ENCODE measurements at places on chromosomes 7 and 10.

DNA sequence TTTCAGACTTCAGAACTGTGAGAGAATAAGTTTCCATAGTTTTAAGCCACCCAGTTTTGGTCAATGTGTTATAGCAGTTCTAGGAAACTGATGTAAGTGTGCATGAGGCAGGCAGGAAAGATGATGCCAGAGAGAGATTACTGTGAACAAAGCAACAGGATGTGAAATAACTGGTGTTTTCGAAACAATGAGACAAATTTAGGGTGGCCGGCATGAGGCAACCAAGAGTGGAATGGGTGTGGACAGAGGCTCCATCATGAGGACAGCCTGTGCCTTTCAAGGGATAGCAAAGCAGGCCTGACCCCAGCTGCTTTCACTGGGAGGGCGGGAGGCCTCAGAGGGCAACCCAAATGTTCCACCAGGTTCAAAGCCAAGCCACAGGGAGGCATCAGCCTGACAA lies 67.3 kb upstream of the UCN3 start:
- DNase-seq: no peak

DNA sequence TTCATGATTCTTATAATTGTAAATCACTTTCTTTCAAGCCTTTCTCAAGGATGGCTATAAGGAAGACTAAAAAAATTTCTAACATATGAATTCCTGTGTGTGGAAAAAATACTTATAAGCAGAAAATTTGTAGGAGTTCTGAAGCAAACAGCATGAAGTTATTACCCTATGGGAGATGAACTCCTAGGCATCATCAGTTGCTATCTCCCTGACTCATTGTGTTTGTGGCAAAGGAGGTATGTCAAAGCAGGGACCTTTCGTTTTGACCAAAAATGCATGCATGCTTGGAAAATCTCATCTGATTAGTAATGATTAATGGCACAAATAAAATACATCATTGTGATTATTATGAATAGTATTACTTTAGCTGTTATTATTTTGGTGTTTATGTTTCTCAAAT lies 59.4 kb downstream of the CALCR start:
- no peak for DNase-seq

DNA sequence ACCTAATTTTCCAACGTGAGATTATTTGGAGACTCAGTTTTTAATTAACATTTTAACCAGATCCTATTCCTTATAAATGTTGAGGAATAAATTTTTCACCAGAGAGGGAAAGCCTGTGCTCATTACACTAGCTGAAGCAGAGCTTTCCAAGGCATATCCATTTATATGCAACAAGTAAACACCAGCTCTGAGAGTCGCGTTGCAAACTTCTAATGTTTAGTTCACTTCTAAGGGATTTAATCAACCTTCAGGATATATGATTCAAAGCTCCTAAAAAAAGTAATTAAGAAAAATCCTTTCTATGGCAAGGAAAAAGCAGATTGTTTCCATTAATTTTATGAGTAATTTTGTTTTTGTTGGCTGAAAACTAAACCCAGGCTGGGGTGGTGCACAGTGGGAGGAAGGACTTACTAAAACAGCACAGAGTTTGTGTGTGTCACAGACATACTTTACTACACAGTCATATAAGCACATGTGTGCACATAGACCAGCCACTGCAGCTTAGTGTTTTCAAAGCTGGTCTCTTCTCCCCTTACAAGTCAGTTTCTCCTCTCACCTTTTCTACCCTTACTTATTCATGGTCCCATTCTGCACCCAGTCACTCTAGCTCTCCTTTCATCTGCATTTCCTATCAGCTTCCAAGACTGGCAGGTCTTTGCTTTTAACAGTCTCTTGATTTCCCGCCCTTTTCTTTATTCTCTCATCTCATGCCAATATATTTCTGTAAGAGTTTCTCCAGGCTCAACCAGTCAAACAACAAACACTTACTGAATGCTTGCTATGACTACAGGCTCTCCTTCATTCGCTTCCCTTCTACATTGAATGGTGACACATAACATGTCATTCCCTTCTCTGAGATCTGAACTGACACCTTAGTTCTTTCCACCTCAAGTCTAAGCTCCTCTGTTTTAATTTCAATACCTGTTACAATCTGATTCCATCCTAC lies 81.1 kb upstream of the FZD1 start:
- no peak for DNase-seq

DNA sequence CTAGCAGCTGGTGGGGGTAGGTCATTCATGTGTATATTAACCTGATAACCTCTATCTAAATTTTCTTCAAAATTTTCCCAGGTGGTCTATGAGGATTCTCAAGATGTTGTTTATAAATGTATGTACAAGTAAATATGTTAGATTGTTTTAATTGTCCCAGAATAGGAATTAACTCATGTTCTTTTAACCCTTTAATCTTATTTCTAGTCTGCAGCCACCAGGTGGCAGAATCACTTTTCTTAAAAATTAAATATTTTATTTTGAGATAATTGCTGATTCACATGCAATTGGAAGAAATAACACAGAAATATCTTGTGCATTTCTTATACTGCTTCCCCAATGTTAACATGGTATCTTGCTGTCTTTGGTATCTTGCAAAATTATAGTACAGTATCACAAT lies 589.5 kb downstream of the ARL4A start:
- no peak for DNase-seq

DNA sequence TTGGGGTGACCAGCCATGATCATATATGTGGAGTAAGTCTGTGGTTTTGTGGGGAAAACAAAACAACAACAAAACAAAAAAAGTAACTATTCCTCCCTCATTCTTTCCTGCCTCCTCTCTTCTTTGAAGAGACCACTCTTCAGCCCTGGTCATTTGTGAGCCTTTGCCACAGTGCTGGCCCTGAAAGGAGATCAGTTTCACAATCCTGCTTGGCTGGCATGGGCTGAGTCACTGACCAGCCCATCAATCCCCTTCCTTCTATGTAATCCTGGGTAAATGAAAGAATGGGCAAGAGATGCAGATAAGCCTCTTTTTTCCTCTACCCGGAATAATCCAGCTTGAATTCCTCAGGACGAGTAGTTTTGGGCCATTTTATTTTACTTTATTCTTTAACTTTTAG lies 13.6 kb downstream of the CSTF2T start:
- DNase-seq: no peak

GRCh38 chr7:72187179-72187578 lies 225.0 kb downstream of the CALN1 start:
- DNase-seq: no peak

DNA sequence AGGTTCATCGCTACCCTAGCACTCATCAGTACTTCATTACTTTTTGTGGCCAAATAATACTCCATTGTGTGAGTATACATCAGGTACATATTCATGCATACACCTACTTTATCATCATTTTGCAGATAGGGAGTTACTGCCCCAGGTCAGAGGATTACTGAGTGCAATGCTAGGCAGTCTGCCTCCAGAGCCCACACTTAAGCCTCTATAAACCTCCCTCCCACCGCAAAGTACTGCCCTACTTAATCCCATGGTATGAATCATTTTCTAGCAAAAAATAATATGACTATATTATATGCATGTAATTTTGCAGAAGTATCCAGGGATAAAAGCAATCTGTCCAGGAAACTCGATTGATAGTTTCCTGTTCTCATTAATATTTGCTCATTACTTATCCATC lies 194.3 kb downstream of the GRID1 start:
- no peak for DNase-seq

- DNase-seq: no peak
Measured at GRCh38 chr7:131354390-131354789, 26.7 kb downstream of the MKLN1 start.

- DNase-seq: no peak
Measured at GRCh38 chr10:44946205-44946604, 13.4 kb upstream of the RASSF4 start.

- no peak for DNase-seq
Measured at GRCh38 chr10:97462309-97462708, 16.3 kb downstream of the ZDHHC16 start.

DNA sequence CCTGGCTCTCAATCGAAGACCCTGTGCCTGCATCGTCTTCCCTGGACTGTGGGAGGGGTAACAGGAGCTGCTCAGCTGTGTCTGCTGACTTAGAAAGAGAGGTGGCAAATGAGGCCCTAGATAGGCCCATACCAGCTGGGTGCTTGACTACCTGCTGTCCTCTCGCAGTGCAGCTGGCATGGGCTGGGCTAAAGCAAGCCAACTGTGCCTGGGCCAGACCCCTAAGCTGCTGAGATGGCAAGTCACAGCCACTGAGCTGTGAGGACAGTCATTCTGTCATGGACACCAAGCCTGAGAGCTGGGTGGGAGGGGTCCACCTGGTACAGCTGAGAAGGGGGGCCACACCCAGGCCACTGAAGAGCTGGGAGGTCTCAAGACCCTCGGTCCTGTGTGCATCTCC lies 45.8 kb upstream of the AQP1 start:
- DNase-seq: no peak

- no peak for DNase-seq
Measured at GRCh38 chr7:34575006-34575405, 83.0 kb upstream of the NPSR1 start.

DNA sequence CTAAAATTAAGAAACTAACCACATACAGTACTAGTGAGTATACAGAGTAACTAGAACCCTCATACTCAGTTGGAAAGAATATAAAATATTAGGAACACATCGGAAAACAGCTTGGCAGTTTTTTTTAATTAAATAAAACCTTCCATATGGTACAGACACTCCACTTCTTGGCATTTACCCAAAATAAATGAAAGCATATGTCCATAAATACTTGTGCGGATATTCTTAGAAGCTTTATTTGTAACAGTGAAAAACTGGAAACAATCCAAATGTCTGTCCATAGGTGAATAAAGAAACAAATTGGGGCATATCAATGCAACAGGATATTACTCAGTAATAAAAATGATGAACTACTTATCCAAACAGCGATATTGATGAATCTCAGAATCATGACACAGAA lies 410.0 kb downstream of the HTR7 start:
- DNase-seq: no peak

- no peak for DNase-seq
Measured at GRCh38 chr7:90857603-90858002, 261.5 kb downstream of the CDK14 start.

GRCh38 chr10:76444034-76444800 lies 1012.8 kb downstream of the LRMDA start:
- DNase-seq: no peak

- DNase-seq: no peak
Measured at GRCh38 chr7:99325001-99325493, 651 bp upstream of the ARPC1A start.

Measured in stimulated activated CD8-positive, alpha-beta memory T cell treated with anti-CD3 and anti-CD28 coated beads, Interleukin-2, amount 100 ng/mL, for 48 hours (primary cell).